ENCODE measurements at places on chromosomes 11 and 22.
A peak's percentile ranks its signal among the peaks of the same experiment; 100 is the strongest.

DNA sequence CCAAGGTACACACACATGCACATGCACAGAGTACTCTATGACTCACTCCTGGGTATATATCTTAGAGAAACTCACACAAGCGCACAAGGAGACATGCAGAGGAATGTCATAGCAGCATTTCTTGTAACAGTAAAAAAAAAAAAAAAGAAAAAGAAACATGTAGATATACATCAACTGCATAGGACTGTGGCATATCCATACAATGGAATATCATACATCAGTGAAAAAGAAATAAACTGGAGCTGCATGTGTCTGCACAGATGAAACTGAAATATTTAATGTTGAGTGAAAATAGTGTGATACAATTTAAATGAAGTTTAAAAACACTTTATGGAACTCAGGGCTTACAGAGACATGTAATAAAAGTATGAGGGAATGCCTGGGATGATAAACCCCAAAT is 46.4 kb downstream of the SYT13 start:
- no peak for DNase-seq

- peak; percentile 16 for DNase-seq
Observed at GRCh38 chr11:1983601-1983961, 14.1 kb downstream of the H19 start.

DNA sequence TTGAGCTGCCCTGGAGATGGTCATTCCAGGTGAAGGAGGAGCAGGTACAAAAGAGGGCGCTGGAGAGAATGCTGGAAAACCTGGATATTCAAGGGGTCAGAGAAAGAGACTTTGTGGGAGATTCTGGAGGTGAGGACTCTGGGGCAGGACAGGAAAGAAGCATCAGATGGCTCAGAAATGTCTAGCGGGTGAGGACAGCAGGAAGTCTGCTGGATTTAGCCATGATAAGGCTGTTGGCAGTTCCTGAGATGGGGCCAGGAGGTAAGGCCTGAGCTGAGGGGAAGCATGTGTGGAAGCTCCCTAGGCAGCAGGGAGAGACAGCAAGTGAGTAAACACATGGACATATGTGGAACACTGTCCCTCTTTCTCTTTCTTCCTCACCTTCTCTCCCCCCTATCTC is 1.5 kb downstream of the UPB1 start:
- DNase-seq: no peak

DNA sequence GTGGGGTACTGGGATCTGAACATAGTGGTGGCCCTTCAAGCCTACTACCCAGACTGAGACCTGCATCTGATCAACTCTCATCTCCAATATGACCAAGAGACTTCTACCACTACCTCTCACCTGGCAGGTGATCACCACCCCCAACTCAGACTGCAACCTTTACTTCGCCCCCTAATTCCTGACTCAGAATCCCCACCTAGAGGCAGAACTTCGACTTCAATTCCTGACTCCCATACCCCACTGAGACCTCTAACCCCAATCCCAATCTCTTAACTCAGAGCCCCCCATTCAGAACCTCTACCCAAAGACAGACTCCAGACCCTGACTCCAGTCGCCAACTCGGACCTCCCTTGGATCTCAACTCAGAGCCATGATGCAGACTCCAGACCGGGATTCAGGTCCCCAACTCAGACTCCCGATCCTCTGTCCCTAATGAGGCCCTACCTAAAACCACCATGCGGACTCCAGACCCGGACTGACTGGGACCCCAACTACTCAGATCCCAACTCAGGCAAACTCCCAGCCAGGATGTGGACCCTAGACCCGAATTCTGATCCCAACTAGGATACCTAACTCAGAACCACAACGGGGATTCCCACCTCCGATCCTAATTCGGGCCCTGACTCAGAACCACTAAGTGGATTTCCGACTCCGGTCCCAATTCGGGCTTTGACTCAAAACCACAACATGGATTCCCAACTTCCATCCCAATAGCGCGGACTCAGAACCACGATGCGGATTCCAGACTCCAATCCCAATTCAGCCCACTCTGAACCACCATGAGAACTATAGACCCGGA is 1.2 kb downstream of the KCNQ1OT1 start:
- DNase-seq: no peak

DNA sequence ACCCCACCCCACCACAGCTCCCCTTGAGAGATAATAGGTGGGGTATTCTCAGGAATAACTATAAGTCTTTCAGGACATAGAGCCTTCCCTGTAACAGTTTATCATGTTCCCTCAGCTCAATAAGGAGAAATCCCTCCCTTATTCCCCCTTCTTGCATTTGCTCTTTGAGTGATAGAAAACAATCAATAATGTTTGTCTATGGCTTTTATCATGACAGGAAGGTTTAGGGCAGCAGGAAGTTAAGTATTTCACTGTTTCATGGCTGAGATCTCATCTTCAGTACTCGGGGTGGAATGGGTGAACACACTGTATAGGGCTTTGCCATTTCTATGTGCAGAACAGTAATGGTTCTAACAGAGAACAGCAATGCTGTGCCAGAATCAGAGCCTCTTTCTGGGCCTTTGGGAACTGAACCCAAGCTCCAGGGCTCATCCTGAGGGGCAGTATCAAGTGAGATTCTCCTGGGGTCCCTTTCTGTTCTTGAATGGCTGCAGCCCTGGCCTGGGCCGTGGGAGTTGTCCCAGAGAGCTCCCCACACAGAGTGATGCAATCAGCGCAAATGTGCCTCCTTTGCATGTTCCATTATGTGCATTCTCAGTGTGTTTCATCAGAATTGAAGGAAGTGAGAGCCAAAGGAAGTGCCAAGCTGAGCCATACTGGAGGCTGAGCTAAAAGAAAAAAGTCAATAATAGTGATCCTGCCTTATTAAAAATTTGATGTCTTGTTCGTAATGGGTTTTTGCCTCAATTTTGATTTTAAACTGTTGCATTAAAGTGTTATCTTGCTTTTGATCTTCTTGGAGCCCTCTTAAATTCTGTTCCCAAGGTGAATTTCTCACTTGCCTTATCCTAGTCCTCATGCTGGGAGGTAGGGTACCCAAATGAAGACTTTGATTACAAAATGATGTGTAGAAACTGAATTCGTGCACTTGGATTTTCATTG is 2.9 kb upstream of the CYP2R1 start:
- peak; percentile 79 for DNase-seq

GRCh38 chr11:11569936-11570491 is 51.8 kb downstream of the GALNT18 start:
- DNase-seq: peak; percentile 93

GRCh38 chr22:25747245-25747944 is 5.4 kb downstream of the MYO18B start:
- no peak for DNase-seq

DNA sequence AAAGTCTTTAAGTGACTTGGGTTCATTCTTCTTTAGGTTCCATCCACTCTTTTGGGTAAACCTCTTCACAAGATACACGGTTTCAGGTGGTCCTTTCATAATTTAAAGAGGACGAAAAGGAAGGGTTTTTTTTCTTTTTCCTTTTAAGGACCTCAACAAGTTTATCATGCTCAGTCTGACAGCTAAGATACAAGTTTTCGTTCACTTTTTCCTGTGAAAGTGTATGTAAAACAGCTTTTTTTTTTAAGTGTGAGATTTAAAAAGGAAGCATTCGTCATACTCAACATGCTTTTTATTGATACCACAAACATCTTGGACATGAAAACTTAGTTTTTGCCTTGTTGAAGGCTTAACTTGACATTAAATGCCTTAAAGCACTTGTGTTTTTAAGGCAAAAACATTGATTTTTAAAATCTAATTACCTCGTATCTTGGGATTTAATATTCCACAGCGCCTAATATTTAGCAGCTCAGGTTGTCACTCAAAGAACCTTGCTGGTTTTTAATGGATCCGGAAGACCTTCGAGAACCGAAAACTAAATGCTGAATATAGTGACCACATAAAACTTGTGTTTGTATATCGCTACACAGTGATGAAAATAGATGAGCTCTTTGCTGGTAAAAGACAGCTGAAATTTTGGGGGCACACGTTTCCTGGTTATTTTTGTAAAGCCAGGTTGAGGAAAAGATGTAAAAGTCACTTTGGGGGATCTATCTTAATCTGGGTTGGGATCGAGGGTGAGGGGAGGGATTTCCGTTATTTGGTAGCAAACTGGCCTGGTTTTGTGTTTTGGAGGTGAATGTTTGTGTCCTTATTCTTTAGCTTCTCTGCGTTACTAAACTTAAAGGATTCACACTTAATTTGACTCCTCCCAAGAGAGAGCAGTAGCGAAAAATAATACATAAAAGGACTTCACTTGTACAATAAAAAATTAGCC is 2.3 kb downstream of the PCF11 start:
- no peak for DNase-seq

GRCh38 chr22:19823191-19823901 is 31.3 kb downstream of the GNB1L start:
- DNase-seq: no peak

- DNase-seq: no peak
Observed at GRCh38 chr11:134474942-134475341, 62.9 kb upstream of the B3GAT1 start.

DNA sequence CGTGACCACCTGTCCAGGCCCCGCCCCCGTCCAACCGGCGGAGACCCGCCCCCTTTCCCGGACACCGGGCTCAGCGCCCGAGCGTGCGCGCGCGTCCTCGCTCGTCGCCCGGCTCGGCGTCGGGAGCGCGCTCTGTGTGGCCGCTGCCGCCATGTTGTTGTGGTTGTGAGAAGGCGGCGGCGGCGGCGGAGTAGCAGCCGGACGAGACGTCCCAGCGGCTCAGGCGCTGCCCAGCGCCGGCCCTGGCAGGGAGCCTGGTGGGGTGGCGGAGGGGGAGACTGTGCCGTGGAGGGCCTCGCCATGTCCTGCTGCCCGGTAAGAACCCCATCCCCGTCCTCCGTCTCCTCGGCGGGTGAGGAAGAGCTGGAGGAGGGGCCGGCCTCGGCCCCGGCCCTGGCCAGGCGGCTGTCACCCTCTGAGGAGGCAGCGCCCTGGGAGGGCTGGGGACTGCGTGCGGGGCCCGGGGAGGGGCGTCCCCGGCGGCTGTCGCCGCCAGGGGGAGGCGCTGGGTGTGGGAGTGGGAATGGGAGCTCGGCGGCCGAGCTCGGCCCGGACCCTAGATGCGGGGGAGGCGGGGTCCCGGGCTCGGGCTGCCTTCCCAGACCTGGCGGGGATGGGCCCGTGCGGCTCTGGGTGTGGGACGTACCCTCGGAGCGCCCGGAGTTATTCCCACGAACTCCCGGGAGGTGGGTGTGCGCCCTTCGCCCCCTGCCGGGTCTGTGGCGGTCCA is at the start of gene MTMR3:
Gene MTMR3 (plus strand): TSS at position 130 of the 730 bp plus-strand sequence. CDS start 87,886 bp downstream, outside the sequence.
- DNase-seq: peak; percentile 95

DNA sequence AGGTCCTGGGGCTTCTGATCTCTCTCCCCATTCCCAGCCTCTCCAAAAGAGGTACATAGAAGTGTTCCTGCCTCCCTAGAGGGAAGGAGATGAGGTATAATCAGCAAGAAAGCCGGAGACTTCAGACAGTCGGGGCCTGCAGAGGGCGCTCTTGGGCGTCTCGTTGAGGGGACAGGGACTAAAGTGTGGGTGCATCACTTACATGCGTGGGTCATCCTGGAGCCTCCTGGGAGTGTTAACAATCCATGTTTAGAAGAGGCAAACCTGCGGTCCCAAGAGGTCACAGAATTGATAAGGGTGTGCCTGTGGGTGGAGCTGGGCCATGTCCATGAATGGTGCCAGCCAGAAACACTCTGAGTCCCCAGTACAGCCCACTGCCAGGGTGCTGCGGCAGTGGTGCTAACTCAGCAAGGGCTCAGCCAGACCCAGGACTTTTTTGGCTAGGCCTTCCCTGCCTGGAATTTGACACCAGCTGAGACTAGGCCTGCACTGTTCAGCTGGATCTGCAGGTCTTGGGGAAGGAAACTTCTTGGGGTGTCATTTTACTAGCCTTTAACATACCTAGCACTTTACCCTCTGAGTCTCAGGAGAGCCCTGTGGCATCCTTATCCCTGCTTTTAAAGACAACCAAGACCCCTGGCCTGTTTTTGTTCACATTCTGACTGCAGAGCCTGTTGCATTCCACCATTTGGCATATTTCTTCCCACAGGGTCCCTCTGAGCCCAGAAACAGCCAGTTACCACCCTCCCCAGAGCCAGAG is 5.5 kb downstream of the YDJC start:
- peak; percentile 74 for DNase-seq

GRCh38 chr22:50563413-50564160 is 868 bp upstream of the SYCE3 start:
- no peak for DNase-seq

- DNase-seq: no peak
Observed at GRCh38 chr11:72313912-72314598, 70.1 kb upstream of the PHOX2A start.

- no peak for DNase-seq
Observed at GRCh38 chr11:115939731-115940421, 435.7 kb upstream of the CADM1 start.

DNA sequence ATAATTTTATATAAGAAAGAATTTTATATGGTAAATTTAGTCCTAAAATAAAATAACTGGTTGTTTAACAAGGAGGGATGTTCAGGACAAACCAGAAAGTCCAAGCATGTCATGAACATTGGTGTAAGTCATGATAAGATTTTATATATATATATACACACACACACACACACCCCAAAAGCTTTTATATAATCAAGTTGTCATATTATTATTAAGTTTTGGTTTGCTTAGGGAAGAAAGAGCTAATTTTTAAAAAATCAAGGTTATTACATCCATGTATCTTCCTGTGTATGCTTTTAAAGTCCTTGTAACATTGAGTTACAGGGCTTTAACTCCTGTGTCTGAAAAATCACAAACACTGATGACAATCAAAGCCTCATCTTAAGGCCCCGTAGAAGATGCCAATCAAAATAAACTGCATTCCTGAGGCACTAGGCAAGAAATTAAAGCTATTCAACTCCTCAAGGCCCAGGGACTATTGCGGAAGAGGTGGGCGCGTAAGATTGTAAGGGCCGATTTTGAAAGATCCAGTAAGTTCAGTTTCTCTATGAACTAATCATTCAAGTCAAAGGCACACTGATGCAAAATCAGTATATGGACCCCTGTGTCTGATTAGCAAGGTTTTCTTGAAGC is 16.8 kb downstream of the APOL6 start:
- no peak for DNase-seq

- DNase-seq: no peak
Observed at GRCh38 chr11:57133366-57134038, 48.3 kb upstream of the LRRC55 start.

DNA sequence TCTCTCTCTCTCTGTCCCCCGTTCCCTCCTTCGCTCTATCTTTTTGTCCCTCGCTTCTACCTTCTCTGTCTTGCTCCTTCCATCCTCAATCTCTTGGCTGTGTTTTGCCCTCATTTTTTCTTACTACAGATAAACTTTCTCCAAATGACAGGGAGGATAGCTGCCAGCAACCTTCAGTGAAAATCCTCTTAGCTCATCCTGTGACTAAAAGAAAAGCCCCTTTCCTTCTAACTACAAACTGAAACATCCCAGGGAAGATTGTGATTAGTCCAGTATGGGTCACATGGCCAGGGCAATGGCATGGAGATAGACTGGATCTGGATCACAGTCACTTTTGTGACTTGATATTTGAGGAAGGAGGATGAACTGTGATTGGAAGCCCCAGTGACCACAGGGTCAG is 10.4 kb downstream of the SPON1 start:
- no peak for DNase-seq

All from right cardiac atrium (tissue), 5 donors.